NCI-H2171 (cell line): ENCODE measurements at places on chromosomes 7 and 10.

GRCh38 chr7:117402109-117402508, 25.2 kb downstream of the ASZ1 start:
- no peak for DNase-seq

- DNase-seq = no peak
Observed at GRCh38 chr10:68135922-68136792, 26.9 kb downstream of the MYPN start.

GRCh38 chr7:111083413-111083812, 7.5 kb upstream of the LRRN3 start:
- no peak for DNase-seq

DNA sequence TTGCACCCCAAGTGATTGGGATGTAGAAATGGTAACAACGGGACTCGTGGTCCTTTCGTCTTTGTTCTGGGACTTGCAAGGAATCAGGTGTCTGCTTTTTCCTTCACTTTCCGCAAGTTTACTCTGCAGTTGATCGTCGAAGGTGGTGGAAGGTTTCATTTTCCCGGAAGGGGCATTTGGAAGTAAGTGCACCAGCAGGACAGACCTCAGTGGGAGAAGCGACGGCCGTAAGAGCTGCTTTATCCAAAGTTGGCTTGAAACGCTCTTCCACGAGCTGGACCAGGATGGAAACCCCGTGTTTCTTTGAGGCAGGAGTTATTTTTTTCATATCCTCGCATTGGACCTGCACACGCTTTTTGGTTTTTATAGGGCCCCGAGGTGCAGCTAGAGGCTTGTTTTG, 1.2 kb downstream of the BRI3 start:
- DNase-seq = no peak

GRCh38 chr7:19939746-19940145, 166.3 kb upstream of the TMEM196 start:
- DNase-seq = no peak

GRCh38 chr10:3147117-3147820, 25.3 kb downstream of the PITRM1 start:
- DNase-seq = no peak

DNA sequence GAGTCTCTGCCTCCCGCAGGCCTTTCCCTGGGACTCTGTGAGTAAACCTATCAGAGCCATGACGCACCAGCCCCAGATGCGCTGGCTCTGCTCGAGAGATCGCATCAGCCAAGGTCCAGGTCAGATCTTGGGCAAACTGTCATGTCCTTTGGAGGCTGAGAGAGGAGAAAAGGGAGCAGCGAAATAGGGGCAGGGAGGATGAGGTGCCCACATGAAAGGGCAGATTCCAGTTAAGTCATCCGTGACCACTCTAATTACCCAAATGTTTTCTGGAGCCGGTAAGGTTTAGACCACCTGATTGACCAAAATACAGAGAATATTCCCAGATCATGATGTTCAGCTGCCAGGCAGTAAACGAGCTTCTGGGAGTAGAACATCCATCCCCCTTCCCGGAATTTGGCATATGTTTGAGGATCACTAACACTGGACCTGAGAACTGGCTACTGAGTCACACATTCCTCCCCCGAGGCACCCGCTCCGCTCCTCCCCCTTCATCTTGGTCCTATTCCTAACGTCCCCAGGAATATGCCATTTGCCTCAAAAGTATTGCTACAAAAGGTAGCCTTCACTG, 88.0 kb downstream of the FGFR2 start:
- no peak for DNase-seq

DNA sequence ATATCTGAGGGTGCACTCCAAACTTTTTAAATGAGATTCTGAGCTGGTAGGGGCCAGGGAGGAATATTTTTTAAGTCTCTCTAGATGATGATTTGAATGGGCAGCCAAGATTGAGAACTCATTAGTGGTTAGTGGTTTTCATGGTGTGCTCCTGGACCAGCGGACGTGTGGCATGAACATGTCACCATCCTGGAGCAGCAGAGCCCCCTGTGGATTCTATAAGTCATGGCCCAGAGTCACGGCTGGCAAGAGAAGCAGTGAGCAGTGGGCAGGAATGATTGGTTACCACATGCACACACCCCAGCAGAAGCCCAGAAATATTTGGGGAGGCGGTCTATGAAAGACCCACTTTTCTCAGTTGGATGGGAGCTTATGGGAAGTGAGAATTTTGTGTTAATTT, 21.2 kb upstream of the UCN3 start:
- no peak for DNase-seq

- no peak for DNase-seq
Observed at GRCh38 chr7:108559253-108559652, 10.3 kb downstream of the THAP5 start.

GRCh38 chr10:78664929-78665553, 403.7 kb upstream of the ZMIZ1 start:
- no peak for DNase-seq

GRCh38 chr10:58856508-58857240, 319.8 kb upstream of the PHYHIPL start:
- no peak for DNase-seq

DNA sequence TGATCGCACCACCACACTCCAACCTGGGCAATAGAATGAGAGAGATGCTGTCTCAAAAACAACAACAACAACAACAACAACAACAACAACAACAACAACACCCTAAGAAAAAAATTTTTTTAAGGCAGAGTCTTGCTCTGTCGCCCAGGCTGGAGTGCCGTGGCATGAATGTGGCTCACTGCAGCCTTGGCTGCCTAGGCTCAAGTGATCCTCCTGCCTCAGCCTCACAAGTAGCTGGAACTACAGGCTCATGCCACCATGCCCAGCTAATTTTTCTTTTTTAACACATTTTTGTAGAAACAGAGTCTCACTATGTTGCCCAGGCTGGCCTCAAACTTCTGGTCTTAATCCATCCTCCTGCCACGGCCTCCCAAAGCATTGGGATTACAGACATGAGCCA, 18.6 kb downstream of the ALDH18A1 start:
- DNase-seq = no peak

- no peak for DNase-seq
Observed at GRCh38 chr7:24778543-24779282, 21.4 kb upstream of the GSDME start.

GRCh38 chr10:1034758-1035157, 9.1 kb upstream of the IDI2 start:
- DNase-seq = no peak

DNA sequence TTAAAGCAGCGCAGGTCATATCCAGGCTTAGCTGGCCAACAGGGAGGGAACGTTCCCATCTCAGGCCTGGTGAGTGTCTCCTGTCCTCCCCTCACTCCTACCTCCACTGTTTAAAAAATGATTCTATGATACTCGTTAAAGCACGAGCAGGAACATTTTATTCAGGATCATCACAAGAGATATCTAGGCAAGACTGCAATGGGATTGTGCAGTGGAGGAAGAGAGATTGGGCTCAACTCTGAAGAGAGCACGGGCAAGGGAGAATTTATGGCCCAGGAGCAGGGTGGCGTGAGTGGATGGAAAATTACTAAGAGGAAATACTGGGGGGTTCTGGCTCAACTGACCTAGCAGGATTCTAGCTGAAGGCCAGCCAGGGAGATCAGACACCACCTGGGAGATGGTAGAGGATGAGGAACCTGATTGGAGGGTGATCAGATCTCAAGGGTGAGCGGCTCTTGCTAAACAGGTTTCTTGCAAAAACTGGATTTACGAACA, 9.0 kb upstream of the HSPB1 start:
- DNase-seq = no peak

DNA sequence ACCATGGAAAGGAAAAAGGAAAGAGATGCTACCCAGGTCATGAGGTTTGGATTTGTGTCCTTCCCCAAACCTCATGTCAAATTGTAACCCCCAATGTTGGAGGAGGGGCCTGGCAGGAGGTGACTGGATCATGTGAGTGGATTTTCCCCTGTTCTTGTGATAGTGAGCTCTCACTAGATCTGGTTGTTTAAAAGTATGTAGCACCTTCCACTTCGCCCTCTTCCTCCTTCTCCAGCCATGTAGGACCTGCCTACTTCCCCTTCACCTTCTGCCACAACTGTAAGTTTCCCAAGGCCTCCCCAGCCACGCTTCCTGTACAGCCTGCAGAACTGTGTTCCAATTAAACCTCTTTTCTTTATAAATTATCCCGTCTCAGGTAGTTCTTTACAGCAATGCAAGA, 113.9 kb downstream of the FAM107B start:
- DNase-seq = no peak

GRCh38 chr7:37732253-37732652, 48.7 kb downstream of the GPR141 start:
- DNase-seq = no peak

- DNase-seq = no peak
Observed at GRCh38 chr10:84291384-84291783, 37.0 kb upstream of the CCSER2 start.

DNA sequence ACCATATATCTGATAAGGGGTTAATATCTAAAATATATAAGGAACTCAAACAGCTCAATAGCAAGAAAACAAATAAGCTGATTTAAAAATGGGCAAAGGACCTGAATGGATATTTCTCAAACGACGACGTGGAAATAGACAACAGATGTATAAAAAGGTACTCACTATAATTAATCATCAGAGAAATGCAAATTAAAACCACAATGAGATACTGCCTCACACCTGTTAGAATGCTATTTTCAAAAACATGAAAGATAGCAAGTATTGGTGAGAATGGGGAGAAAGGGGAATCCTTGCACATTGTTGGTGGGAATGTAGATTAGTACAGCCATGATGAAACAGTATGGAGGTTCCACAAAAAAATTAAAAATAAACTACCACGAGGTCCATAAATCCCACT, 163.2 kb downstream of the DKK1 start:
- no peak for DNase-seq

DNA sequence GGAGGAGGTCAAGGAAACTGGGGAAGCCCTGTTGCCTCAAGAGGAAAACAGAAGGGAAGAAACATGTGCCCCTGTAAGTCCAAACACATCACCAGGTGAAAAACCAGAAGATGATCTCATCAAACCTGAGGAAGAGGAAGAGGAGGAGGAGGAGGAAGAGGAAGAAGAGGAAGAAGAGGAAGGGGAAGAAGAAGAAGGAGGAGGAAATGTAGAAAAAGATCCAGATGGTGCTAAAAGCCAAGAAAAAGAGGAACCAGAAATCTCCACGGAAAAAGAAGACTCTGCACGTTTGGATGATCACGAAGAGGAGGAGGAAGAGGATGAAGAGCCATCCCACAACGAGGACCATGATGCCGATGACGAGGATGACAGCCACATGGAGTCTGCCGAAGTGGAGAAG, 82.7 kb upstream of the SAMD8 start:
- no peak for DNase-seq

GRCh38 chr7:25897261-25897782, 254.7 kb upstream of the NFE2L3 start:
- no peak for DNase-seq

DNA sequence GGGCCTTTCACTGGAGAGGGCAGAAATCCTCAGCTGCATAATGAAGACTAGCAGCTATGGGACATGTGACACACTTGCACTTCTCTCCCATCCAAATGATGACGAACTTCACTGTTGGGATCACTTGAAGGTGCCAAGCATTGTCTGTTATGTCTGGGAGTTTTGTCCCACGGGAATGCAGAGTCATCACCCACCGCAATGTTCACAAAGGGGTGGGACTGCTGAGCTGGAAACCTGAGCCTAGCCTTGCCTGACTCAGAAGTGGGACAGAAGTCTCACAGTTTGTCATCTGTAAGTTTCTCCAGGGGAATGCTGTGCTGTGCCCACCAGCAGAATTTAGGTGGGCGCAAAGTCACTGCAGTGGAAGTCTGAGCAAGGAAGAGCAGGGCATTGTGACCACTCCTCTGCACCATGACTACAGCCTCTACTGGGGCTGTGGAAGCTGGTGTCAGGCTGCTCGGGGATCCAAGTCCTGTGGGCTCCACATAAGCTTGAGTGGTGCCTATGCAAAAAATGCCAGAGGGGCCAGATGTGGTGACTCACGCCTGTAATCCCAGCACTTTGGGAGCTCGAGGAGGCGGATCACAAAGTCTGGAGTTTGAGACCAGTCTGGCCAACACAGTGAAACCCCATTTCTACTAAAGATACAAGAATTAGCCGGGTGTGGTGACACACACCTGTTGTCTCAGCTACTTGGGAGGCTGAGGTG, 472.0 kb upstream of the CNTNAP2 start:
- no peak for DNase-seq

- no peak for DNase-seq
Observed at GRCh38 chr7:66198956-66199355, 6.2 kb upstream of the TPST1 start.

DNA sequence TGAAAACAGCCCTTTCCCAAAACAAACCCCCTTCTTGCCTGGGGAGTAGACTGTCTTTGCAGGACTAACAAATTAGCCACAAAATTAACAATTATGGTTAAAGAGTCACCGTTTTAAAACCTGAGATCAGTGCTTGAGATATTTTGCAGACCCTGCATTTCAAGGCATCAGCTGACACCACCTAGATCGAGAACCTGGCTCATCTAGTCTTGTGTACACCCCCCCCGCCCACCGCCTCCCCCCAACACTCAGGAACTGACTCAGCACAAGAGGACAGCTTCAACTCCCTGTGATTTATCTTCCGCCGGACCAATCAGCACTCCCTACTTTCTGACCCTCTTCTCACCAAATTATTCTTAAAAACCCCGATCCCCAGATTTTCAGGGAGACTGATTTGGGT, 737.1 kb downstream of the PHTF2 start:
- DNase-seq = no peak

DNA sequence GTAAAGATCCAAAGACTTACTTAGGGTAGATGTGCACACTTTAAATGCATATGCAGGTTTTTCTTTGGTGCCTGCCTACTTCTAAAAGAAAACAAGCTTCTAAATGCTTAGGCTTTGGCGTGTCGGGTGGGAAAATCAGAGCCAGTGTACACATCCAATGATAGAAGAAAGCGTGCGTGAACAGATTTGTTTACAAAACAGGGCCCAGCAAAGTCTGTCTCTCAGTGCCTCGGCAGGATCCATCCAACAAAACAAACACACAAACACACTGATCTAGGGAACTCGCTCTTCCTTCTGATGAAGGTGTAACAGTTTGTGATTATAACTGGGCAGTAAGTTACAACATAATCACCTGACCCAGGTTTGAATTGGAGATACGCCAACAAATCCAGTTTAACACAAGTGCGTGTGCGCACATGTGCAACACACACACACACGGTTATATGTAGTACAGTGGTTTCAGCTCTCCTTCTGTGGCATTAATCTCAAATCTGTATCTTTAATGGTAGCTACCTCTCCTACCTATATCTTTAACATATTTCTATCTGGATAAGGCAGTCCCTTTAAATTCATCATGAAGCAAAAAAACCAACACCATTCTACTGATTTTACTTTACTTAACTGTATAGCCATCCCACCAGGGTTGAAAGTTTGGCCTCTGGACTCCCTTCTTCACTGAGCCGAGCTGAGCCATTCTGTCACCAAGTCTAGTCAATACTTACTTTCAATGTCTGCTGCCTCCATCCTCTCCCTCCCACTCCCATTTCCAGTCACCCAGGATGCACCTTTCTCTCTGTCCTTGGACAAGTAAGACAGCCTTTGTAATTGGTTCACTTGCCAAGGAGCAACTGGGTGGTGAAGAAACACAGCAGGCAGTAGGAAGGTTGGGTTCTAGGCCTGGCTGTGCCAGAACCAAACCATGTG, 184.4 kb upstream of the KLF14 start:
- DNase-seq = no peak

GRCh38 chr7:55026086-55026790, 7.4 kb downstream of the EGFR start:
- no peak for DNase-seq

GRCh38 chr7:44740055-44740454, 8.6 kb upstream of the ZMIZ2 start:
- no peak for DNase-seq
